Substantia nigra (tissue), 51 donors: ENCODE measurements at places on chromosomes 1 and 21.

GRCh38 chr21:31729622-31730343, 2.1 kb downstream of the SCAF4 start:
- no peak for DNase-seq

- no peak for DNase-seq
These were observed 23.0 kb upstream of the WLS start for GRCh38 chr1:68255301-68255700.

- no peak for DNase-seq
These were observed 4.9 kb downstream of the LY9 start for GRCh38 chr1:160800645-160801408.

- DNase-seq, result no peak
These were observed 306.3 kb upstream of the POU3F1 start for GRCh38 chr1:38352869-38353268.

- no peak for DNase-seq
These were observed 81.6 kb downstream of the KIRREL1 start for GRCh38 chr1:158075078-158075477.

GRCh38 chr1:56313560-56313959, 265.8 kb downstream of the PLPP3 start:
- DNase-seq, result no peak

- DNase-seq, result no peak
These were observed 44.9 kb upstream of the COL6A2 start for GRCh38 chr21:46052703-46053651.

GRCh38 chr1:213507472-213508223, 456.6 kb downstream of the RPS6KC1 start:
- no peak for DNase-seq

- no peak for DNase-seq
These were observed 64.1 kb upstream of the TBX15 start for GRCh38 chr1:119052267-119052666.
